SK-N-DZ (cell line): ENCODE measurements at places on chromosomes 16 and 17.
A peak's percentile ranks its signal among the peaks of the same experiment; 100 is the strongest.

- no peak for DNase-seq
Measured at GRCh38 chr16:263944-264343, 11.8 kb downstream of the RGS11 start.

DNA sequence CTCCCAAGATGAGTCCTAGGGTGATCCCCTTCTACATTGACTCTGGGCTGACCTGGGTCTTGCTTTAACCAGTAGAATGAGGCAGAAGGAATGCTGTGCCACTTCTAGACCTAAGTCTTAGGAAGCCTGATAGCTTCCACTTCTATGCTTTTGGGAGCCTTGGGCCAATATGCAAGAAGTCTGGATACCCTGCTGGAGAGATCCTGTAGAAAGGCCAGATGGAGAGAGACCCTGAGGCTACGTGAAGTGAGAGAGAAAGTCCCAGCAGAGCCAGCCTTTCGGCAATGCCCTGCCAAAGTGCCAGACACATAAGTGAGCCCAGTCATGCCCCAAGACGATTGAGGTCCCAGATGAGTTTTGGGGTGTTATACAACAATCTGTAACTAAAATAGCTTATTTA is 1.7 kb downstream of the KRT222 start:
- no peak for DNase-seq

GRCh38 chr17:28124962-28125361 is 82.5 kb downstream of the NLK start:
- DNase-seq = no peak

DNA sequence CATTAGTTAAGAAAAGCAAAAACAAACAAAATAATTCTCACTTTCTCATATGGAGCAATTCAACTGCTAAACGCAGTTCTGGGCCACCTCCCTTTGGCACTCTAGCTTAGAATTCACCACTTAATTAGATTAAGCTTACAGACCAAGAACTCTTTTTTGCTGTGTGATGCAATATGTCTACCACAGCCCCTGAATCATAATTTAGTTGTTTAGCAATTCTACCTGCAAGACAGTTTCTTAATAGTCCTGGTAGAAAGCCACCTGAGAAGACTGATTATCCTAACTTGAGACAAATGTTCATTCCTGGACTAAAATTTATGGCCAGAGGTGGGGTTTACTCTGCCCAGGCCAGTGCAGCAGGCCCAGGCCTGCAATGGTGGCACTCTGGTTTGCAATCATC is 205.9 kb downstream of the HS3ST3A1 start:
- no peak for DNase-seq

GRCh38 chr16:53953336-53953735 is 249.4 kb downstream of the FTO start:
- DNase-seq = no peak

DNA sequence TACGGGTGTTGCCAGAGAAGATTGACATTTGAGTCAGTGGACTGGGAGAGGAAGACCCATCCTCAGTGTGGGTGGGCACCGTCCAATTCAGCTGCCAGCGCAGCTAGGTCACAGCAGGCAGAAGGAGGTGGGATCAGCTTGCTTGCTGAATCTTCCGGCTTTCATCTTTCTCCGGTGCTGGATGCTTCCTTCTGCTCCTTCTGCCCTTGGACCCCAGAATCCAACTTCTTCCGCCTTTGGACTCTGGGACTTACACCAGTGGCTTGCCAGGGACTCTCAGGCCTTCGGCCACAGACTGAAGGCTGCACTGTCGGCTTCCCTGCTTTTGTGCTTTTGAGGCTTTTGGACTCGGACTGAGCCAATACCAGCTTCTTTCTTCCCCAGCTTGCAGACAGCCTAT is 46.1 kb upstream of the RPL38 start:
- DNase-seq = no peak

GRCh38 chr16:51766739-51767138 is 615.7 kb upstream of the SALL1 start:
- DNase-seq = no peak

DNA sequence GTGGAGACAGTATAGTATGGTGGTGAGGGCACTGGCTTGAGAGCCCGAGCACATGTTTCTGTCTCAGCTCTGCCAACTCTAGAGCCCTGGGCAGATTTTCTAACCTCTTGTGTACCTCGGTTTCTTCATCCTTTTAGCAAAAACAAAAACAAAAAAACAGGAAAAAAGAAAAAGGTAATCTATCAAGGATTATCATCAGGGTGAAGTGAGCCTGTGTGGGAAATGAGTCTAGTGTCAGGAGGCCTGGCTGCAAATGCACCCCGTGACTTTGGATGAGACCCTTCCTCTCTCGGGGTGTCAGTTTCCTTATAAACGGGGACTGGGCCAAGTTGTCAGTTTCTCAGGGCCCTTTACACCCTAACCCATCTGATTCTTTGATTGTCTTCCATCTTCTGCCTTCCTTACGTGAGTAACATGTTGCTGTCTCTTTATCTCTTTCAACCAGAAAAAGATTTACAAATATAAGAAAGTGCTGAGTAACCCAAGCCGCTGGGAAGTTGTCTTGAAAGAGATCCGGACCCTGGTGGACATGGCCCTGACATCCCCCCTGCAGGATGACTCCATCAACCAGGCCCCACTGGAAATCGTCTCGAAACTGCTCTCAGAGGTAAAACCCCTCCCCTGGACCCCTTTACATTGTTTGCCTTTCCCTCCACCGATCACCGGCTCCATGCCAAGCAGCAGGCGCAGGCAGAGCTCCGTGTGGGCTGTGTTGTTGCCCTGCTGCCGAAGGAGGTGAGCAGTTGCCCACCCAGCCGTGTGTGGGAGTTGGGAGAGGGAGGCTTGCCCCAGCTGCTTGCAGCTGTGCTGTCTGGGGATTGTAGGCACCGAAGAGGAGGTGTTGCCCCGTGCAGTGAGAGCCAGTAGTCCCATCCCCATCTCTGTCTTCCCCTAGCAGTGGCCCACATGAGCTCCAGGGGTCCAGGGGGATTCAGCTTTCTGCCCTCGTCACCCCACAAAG is 127.1 kb upstream of the PLCG2 start:
- no peak for DNase-seq

GRCh38 chr17:68290268-68290954 is 516 bp downstream of the SLC16A6 start:
- no peak for DNase-seq

GRCh38 chr17:80760511-80760911 is 215.9 kb downstream of the RPTOR start:
- DNase-seq = no peak

DNA sequence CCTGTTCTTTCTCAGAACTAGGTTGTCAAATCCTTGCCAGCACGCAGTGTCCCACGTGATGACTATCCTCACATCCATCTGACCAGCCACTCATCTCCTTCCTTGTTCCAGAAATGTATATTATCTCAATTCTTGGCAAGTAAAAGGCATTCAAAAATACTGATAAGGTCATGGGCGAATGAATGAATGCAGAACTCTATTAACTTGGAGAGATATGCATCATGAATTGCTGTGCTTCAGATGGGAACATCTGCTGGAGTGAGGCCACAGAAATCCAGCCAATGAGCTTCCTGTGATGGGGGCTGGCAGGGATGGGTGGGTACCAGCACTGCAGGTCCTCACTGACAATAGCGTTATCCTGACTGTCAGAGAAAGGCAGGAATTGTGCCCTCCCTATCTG is 19.0 kb downstream of the FAHD1 start:
- DNase-seq = peak; percentile 87

GRCh38 chr16:56191835-56192634 is 746 bp downstream of the GNAO1 start:
- DNase-seq = no peak

DNA sequence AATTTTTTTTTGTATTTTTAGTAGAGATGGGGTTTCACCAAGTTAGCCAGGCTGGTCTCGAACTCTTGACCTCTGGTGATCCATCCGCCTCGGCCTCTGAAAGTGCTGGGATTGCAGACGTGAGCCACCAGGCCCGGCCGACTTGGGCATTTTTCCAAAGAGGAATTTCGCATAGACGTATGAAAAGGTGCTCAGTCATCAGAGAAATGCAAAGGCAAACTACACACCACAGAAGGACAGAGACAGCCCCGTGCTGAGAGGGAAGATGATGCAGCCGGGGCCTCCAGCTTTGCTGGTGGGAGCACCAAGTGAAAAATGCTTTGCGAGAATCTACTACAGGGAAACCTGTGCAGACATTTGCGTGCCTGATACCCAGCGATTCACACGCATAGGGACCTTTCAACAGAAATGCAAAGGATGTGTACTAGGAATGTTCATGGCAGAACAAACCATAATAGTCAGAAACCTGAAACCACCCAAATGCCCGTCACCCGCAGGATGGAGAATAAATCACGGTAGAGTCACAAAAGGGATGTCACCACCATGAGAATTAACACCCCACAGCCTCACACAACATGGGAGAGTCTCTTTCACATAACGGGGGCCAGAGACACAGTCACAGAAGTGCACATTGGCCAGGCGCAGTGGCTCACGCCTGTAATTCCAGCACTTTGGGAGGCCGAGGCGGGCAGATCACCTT is 5.2 kb downstream of the RAB40B start:
- no peak for DNase-seq

- peak; percentile 56 for DNase-seq
Measured at GRCh38 chr17:64327201-64327930, 63.3 kb downstream of the PECAM1 start.

DNA sequence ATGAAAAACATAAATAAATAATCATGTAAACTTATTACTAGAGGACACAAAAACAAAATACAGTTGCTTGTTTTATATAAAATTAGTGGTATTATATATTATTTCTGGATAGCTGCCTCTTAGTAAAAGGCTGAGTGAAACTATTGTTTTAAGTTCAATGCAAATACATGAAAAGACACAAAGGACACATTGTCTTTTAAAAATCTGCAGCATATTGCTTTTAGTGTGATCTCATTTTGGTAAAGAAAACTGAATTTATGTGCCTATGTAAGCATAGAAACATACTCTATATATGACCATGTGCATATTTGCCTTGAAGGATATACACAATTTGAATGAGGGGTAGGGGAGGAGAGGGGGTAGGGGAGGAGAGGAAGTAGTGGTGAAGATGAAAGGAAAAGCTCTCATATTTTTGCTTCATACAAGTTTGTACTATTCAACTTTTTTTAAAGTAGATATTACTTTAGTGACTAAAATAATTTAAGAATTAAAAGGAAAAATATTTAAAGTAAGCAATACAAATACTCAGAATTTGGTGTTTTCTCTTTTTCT is 5.8 kb downstream of the ABCA10 start:
- DNase-seq = no peak

GRCh38 chr17:63774969-63775265 is 947 bp downstream of the DDX42 start:
- no peak for DNase-seq

- DNase-seq = no peak
Measured at GRCh38 chr16:29920288-29921033, 5.6 kb downstream of the KCTD13 start.

DNA sequence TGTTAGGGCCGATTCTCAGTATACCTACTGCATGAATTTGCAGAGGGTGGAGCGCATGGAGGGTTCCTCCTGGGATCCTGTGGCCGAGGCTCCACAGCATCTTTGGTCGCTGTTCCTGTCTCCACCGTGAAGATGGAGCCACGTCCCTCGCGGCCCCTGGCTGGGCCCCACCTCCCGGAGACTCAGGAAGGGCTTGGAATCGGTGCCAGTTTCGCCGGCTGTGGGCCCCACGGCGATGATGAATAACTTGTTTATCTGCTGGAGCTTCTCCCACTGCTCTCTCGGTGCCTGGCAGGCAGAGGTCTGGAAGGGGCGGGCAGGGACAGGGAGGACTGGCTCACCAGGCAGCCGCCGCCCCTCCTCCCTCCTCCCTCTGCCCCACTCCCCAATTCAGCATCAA is 8.1 kb downstream of the SLC5A11 start:
- DNase-seq = peak; percentile 13

GRCh38 chr17:40312131-40312731 is 3.3 kb downstream of the RARA start:
- no peak for DNase-seq

DNA sequence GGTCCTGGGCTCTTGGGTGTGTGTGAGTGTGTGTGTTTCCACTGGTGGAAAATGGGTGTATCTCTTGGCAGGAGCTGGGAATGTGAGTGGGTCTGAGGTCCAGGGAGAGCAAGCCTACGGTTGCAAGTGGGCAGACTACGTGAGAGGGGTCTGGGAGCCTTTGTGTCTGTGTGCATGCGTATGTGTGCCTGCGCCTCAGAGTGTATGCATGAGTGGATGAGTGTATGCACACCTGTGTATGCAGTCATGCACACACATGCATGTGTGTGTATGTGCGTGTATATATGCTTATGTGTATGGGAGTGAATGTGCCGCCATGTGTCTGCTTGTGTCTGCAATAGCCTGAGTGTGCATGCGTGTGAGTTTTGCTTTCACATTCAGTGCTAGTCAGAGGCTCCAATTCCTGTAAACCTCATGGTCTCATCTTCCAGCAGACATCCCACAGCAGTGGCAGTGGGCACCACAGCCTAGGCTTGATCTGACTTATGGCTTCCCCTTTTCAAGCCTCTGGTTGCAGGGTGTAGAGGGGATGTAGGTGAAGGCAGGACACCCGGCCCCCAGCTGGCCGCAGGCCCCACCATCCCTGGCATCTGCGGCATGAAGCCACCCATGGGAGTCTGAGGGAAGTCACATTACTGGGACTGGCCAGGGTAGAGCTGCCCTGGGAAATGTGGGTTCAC is 19.7 kb upstream of the RMI2 start:
- DNase-seq = no peak

DNA sequence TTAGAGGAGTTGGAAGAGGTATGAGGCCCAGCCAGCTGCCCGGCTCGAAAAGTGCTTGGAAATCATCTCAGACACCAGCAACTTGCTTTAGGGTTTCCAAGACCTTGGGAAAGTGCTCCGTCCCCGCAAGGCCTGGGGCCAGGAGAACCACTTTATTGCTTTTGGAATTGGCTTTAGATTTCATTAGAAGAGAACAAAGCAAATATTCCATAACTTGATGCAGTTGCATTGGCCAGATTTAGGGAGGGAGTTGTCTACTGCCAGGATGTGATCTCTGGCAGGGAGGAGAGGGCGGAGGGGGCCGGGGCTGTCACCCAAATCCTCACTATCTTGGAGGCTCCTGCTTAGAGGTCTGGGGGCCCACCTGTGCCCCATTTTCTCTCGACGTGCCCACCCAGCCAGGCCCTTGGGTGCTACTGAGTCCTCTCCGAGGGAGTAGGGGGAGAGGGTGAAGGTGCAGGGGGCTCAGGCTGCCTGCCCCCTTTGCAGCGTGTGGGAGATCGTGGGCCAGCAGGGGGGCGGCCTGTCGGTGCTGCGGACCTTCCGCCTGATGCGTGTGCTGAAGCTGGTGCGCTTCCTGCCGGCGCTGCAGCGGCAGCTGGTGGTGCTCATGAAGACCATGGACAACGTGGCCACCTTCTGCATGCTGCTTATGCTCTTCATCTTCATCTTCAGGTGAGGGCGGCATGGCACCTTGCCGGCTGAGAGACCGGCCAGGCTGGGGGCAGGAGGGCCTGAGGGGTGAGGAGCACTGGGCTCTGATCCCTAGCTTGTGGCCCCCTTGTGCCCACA is 30.6 kb downstream of the CACNA1G start:
- DNase-seq = no peak

DNA sequence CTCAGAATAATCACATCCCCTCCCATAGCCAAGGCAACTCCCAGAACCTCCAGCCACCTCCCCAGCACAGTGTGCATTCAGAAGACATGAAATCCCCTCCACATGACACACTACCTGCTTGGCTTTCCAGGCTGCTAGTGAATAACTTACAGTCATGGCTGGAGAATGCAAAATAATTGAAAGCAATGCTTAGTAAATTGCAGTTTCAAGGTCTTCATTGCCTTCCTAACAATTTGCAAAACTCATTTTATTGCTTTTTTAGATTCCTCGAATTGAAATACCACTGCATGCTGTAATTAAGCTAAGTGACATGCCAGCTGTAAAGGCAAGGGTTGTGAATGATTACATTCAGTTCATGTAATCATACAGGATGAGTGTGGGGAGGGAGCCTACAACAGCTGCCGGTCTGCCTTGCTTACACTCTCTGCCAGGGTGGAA is 29.0 kb upstream of the HOXB13 start:
- no peak for DNase-seq
